ENCODE measurements at places on chromosomes 5 and 9.

DNA sequence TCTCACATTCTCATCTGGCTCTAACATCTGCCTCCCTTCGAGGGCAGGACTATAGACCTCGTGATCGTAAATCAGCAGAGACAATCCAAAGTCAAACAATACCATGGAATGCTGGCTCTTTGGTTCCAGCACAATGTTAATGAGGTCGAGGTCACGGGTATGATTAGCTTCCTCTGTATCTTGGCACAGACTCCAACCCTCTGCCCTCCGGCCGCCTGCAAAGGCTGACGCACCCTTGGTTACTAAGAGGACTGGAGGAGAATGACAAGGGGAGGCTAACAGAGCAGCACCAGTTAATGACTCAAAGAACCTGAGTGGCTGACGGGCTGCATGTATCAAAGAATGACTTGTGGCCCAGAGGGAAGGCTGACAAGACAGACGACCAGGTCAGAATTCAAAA, 10.1 kb downstream of the LHFPL2 start:
- peak; percentile 78 for DNase-seq

- peak; percentile 58 for DNase-seq
These were observed 4.4 kb downstream of the RIMOC1 start for GRCh38 chr5:41908374-41909079.

DNA sequence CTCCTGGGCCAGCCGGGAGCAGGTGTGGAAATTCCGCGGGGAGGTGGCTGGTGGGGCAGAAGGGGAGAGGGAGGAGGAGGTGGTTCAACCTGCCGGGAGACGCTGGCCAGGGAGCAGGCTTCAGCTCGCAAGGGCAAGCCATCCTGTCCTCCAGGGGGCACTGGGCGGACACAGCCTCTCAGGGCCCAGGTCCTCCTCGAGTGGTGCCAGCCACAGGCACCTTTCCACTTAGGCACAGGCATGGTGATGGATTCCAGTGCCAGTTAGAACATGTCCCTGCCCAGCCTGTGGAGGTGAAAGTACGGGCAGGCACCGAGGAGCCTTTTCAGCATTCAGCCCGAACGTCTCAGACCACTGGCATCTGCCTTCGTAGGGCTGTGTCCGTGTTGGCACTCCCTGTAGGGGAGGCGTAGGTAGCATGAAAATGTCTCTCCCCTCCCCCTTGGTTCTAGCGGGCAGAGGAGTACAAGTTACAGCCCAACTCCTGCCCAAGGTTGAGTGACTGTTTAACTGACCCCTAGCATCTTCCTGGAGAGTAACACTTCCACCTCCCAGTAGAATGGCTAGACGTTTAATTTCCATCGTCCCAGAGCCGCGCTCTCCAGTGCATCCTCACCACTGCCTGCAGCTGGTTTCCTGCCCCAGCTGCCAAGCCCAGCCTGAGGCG, 48.9 kb downstream of the DAB2IP start:
- DNase-seq = no peak

DNA sequence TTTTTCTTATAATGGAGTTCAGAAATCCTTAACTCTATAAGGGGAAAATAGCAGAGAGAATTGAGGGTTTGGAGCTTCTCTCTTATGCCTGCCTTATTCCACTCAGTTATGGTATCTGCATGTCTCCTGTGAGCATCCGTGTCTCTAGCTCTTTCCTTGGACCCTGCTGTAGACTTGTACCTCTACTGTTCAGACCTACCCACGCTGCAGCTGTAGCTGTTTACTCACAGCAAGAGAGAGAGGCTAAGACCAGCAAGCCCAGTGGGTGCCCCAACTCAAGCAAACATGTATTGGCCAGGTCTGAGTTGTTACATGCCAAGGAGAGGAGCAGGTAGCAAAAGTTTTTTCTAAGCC, 7.1 kb upstream of the PCSK1 start:
- DNase-seq = no peak

DNA sequence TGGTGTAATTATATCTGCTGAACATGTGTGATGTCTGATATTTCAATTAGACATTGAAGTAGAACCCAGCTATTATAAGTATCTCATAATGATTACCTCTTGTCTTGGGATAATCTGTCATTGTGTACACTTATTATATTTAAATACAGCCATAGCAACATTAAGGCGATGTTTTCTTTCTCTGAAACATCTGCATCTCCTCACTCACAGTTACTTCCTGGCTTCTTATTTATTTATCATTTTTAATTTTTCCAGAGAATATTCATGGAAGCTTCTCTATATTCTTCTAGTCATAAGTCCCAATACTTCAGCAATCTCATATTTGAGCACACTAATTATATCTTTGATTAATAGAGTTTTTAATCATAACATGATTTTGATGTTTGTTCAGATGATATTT, 103.8 kb upstream of the FBN2 start:
- no peak for DNase-seq

DNA sequence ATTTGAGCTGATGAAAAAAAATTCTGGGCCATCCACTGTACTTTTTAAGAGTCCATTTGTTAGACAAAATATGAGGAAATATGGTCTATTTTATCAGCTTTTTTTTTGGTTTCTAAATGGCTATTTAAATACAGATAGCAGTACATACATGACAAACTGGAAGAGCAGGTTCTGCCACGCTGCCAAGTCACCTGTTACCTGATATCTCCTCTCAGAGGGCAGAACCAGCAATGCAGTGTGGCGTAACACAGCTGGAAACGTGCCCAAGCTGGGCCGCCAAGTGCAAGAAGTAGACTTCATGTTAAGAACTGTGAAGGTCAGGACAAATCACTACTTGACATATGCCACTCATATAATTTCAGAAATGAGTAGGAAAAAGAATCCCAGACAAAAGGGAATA, 8.1 kb downstream of the MCIDAS start:
- no peak for DNase-seq

DNA sequence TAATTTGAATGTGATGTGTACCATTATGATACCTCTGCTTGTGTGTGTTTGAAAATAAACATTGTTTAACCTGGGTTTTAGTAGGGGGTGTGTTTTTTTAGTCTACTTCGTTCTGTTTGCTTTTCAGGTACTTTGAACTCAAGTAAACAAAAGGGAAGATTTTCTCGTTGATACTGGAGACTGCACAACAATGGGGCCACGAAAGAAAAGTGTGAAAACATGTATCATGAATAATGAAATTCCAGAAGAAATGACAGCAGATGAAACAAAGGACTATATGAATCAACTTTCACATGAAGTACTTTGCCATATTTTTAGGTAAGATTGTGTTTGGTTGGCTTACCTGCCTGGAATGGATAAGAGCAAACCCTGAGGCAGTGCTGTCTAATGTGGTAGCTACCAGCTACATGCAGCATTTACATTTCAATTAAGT, 10.8 kb downstream of the FBXO38 start:
- no peak for DNase-seq

- DNase-seq = no peak
These were observed 27.8 kb upstream of the ALDOB start for GRCh38 chr9:101463397-101463796.

GRCh38 chr9:121725008-121725775, 73.8 kb downstream of the DAB2IP start:
- peak; percentile 89 for DNase-seq

DNA sequence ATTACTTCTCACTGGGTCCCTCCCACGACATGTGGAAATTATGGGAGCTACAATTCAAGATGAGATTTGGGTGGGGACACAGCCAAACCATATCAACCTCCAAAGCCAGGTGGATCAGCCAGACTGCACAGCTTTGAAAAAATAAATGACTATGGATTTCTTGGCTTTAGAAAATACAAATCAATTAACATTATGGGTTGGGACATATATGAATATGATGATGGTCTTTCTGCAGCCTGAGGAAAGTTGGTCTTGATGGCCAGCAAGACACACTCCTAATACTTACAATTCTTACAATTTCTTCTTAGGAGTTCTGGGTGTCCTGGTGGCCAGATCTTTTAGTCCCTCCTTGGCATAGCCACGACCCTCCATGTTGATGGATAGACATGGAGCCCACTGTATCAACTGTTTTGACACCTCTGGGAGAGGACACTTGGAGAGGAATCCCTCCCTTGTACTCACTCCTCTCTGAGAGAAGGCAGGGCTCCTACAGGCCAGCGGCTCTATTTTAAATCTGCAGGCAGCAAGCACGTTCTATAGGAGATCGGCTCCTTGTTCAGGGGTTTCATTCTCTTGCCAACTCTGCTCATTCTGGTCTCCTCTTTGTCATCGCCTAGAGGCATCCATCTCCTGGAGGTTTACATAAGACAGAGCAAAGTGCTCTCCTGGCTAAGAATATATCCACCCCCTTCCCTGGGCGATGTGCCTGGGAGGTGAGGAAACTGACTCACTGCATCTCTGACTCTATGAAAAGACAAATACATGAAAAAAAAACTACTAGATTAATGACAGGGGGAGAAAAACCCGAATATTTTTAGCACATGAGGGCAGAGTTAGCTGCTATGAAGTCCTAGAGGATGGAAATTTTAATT, 145.9 kb downstream of the CARTPT start:
- DNase-seq = peak; percentile 6

DNA sequence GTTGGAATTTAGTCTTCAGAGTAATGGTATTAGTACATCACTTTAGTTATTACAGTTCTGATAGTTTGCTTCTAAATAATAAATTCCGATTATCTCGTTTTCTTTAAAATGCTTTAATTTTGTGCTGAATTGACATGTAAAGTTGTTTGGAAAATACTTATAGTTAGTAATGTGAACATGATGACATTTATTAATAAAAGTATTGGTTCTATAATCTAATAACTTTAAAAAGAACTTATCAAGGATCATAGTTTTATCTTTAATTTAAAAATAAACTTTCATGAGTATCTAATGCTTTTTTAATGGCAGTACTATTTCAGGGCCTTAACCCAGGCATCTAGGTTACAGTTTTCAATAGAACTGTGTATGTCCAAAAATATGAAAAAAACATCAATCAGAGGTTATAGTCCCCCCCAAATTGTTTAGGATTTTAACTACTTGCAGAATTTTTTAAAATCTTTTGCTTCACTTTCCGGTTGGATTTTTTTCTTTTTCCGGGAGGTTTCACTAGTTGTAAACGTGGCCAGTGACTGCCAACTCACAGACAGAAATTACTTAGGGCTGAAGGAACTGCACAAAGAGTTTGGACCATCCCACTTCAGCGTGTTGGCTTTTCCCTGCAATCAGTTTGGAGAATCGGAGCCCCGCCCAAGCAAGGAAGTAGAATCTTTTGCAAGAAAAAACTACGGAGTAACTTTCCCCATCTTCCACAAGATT, 680 bp downstream of the GPX8 start:
- peak; percentile 91 for DNase-seq

GRCh38 chr5:135458921-135459331, 6.8 kb upstream of the TIFAB start:
- no peak for DNase-seq

- DNase-seq = no peak
These were observed 68.8 kb upstream of the SSBP2 start for GRCh38 chr5:81819556-81820317.

GRCh38 chr9:111740739-111741138, 54.0 kb downstream of the SHOC1 start:
- DNase-seq = no peak
